ENCODE measurements at places on chromosomes 2 and 18.
A peak's percentile ranks its signal among the peaks of the same experiment; 100 is the strongest.

- DNase-seq = no peak
Observed at GRCh38 chr2:58432491-58433170, 191.5 kb upstream of the FANCL start.

- no peak for DNase-seq
Observed at GRCh38 chr2:181566334-181567032, 90.4 kb downstream of the CERKL start.

- DNase-seq = peak; percentile 25
Observed at GRCh38 chr18:51051105-51051712, 21.2 kb downstream of the SMAD4 start.

- DNase-seq = no peak
Observed at GRCh38 chr2:38194751-38195150, 118.8 kb upstream of the CYP1B1 start.
